ENCODE measurements at places on chromosomes 4 and X.

GRCh38 chrX:21725916-21726315 is 32.0 kb downstream of the SMPX start:
- no peak for DNase-seq

- no peak for DNase-seq
These were observed 830.8 kb upstream of the POU3F4 start for GRCh38 chrX:82677286-82677685.

GRCh38 chr4:139828966-139829664 is 163.5 kb downstream of the MGST2 start:
- no peak for DNase-seq

GRCh38 chr4:55758066-55758465 is 61.5 kb upstream of the EXOC1L start:
- no peak for DNase-seq
